T-helper 1 cell (primary cell): ENCODE measurements at places on chromosomes 5 and 9.

GRCh38 chr9:131524665-131525315 is 6.3 kb downstream of the UCK1 start:
- DNase-seq: no peak

- no peak for DNase-seq
Observed at GRCh38 chr9:131273146-131273855, 3.0 kb downstream of the FAM78A start.

DNA sequence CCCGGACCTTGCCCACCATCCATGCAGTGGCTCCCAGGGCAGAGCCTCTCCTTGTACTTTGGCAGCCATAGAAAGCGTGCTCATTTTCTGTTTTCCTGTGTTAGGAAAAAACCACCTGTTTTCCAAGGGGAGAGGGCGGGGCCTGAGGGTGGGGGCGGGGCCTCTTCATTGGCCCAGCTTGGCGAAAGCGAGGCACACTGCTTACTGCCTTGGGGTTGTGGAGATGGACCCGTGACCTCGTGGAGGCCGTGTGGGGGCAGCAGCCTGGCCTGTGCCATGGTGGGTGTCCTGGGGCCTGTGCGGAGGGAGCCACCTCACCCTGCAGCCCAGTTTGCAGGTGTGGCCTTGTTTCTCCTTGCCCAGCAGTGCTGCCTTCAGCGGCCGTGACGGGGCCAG is 4.4 kb upstream of the TOR4A start:
- DNase-seq: no peak

- DNase-seq: no peak
Observed at GRCh38 chr9:116250891-116251290, 97.3 kb downstream of the PAPPA start.

- no peak for DNase-seq
Observed at GRCh38 chr9:74742191-74742790, 145.4 kb downstream of the TRPM6 start.

GRCh38 chr9:116394894-116395698 is 241.5 kb downstream of the PAPPA start:
- DNase-seq: no peak

GRCh38 chr9:127424676-127424999 is 456 bp downstream of the ZNF79 start:
- DNase-seq: peak; percentile 45

DNA sequence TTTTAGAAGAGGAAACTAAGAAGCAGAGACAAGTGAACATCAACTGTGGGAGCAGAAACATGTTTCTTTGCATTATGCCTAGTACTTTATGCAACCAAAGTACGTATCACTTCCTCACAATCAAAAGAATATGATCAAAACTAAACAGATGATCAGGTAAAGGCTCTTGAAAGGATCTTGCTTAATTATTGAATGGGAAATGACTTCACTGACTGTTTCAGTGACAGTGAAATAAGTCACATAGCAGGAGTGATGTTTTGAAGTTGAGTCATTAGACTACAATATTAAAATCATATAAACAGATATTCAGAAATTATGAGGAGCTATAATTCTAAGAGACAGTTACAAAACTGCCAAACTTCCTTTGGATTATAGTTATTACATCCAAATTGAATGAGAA is 527.3 kb downstream of the MTRR start:
- no peak for DNase-seq

GRCh38 chr5:52269401-52269800 is 518.3 kb upstream of the ITGA1 start:
- no peak for DNase-seq

GRCh38 chr5:83414601-83415000 is 56.9 kb upstream of the VCAN start:
- no peak for DNase-seq

DNA sequence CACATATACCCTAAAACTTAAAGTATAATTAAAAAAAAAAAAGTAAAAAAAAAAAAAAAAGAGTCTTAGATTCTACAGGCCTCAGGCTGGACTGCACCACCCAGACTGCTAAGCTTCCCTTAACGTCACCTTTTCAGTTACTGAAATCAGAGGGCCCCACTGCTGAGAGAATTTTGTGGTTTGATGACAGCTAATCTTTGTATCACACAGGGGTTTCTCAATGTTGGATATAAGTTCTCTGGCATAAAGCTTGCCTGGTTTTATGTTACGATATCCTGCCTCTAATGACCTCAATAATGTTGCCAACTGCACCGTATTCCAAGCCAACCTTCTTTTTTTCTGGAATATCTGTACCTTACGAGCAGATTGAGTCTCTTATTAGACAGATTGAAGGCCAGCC is 43.1 kb upstream of the C6 start:
- no peak for DNase-seq

GRCh38 chr5:100667161-100667630 is 132.0 kb downstream of the FAM174A start:
- DNase-seq: no peak
